ENCODE measurements at places on chromosomes 11 and 22.

- no peak for DNase-seq
Observed at GRCh38 chr22:43036282-43036829, 21.4 kb upstream of the PACSIN2 start.

DNA sequence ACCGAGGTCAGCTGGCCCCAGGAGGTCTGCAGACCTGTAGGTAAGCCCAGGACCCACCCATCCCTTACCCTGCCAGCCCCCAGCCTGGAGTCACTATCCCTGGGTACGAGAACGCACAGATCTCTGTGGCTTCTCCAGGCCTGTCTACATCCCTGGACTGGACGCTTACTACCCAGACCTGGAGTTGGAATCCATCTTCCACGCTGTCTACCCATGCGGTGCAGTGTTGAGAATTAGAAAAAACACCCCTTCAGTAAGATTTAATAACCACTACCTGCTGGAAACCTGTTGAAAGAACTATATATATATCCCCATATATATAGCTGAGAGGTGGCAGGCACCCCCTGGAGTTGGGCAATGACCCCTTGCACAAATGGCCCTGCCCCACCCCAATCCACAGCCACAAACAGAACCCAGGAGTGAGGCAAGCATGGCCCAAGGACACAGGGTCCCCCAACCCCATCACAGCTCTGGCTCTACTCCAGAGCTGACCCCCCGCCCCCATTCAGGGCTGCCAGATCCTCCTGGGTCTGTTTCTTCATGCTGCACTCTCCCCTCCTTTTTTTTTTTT, 17.7 kb upstream of the RGL4 start:
- no peak for DNase-seq

GRCh38 chr11:46755962-46756361, 36.9 kb downstream of the F2 start:
- DNase-seq, result peak; percentile 49

DNA sequence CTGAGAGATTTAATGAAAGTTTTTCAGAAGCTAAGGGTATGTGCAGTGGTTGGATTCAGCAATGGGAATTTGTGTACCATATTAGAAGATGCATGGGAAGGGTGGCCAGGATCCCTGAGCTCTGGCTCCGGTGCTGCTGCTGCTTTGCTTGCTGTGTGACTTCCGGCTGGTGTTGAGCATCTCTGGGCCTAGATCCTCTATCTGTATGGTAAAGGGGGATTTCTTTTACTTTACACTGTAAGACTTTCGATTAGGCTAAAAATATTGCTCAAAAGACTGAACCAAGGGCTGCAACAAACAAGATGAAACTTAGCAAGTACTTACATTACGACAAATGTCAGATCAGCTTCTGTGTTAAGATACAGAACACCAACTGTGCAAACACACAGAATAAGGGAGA, 39.1 kb downstream of the XRRA1 start:
- no peak for DNase-seq

DNA sequence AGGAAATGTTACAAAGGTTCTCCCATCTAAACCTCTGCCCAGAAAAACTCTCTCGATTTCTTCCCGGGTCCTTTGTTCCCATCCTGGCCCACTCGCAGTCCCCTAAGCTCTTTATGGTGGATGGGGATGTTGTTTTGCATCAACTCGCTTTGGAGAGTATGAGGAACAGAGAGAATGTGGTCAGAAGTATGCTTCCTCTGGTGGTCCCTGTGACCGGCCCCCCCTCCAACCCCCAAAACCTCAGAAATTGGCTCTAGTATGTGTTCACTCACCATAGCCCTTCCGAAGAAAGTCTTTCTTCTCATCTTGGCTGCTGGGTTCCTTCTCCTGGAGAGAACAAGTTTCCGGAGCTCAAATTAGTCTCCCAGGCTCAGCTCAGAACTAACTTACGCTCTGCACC, 54.4 kb downstream of the GRAMD1B start:
- DNase-seq, result no peak

GRCh38 chr11:279966-280705, 1.9 kb downstream of the NLRP6 start:
- DNase-seq, result no peak

DNA sequence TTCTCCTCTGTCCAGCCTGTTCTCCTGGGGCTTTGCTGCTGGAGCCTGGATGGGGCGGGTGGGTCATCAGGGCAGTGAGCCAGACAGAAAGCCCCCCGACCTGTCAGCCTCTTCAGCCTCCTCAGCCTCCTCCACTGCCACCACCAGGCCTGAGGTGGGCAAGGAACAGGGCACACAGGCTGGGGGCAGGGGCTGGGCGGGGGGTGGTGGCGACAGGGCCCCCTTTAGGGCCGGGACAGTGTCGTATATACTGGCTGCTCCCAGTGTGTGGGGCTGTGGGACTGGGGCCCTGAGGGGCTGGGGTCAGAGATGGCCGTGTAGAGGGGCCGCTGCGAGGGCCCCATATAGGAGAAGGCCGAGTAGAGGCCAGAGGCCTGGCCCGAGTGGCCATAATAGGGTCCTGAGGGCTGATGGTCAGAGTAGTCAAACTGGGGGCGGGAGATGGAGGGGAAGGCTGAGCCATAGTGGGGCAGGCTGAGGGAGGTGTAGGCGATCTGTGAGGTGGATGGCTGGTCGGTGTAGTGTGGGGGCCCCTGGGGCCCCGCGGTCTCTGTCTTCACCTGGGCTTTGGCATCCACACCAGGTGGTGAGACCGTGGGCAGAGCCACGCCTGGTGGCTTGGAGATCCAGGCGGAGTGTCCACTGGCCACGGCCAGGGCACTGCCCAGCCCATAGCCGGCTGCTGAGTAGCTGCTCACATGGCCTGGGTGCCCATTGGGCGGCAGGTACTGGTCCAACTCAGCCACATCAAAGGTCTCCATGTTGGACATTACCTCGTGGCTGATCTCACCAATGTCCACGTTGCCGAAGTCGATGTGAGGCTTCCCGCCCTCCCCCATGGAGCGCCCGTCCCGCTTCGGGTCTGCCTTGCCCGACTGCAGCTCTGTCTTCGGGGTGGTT, 10.8 kb downstream of the SOX10 start:
- no peak for DNase-seq

DNA sequence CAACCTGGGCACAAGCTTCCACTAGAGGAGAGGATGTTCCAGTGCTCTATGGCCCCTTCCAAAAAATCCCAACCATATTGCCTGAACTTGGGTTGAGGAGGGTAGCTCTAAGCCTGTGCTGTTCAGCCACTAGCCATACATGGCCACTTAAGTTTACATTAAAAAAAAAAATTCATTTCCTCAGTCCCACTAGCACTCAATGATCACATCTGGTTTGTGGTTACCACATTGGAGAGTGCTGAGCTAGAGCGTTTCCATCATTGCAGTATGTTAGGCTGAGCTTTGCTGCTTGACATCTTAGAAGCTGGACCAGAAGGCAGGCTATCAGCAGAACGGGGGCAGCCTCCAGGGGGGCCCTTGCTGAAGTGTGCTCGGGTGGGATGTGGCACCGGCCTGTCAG, 43.5 kb upstream of the CYP2D6 start:
- DNase-seq, result peak; percentile 7

DNA sequence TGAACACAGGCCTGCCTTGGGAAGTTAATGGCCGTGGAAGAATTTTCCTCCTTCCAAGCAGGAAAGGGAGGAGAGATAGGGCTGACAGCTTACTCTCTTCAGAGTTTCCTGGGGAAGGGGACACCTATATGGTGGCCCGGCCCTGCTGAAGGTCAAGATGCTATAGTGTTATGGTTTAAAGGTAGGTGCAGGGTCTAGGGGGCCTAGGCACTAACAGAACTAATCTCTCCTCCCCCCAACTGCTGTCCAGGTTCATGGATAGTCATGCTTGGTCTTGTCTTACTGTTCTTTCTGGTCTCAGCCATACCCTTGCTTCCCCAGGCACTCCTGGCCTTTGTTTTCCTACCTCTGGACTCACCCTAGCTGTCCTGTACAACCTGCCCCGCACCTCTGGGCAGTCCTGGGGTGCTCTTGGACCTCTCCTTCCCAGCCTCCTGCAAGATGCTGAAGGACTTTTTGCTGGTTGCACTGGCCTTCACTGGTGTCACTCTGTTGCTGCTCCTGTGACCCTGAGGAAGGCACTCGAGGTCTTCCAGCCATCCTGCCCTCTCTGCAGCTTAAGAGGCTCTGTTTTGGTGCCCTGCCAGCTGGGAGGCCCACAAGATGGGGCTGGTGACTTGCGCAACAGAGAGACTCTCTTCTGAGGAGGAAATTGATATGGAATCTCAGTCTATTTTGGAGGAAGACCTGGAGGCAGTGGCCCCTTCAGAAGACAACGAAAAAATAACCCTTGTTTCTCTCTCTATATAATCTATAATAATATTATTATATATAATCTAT, 17.9 kb downstream of the SEC14L3 start:
- peak; percentile 72 for DNase-seq

GRCh38 chr11:66337103-66337899, 1.1 kb upstream of the RIN1 start:
- no peak for DNase-seq

DNA sequence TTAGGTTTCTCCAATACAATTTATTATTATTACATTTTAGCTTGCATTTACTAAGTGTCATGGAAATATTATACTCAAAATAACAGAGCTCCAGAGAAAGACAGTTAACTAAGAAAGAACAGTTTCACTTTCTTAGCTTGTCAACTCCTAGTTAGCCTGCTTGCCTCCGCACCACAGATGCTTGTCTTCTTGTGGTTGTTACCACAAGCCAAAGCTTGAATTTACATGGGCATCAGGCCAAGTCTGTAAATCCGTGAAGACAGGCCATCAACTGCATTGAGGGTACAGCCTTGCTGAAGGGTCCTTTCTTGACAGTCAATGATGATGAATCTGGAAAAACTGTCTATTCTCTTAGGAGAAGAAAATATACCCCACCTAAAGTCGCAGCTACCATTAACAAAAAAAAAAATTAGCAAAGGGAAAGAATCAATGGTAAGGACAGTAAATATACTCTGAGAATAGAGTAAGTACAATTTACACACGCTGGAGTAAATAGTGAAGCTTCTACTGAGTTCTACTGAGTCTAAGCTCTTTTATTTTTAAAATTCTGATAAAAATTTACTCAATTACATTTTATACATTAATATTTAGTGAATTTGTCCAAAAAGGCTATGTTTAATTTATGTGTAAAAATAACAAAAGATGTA, 15.6 kb upstream of the DENND5A start:
- DNase-seq, result peak; percentile 68

DNA sequence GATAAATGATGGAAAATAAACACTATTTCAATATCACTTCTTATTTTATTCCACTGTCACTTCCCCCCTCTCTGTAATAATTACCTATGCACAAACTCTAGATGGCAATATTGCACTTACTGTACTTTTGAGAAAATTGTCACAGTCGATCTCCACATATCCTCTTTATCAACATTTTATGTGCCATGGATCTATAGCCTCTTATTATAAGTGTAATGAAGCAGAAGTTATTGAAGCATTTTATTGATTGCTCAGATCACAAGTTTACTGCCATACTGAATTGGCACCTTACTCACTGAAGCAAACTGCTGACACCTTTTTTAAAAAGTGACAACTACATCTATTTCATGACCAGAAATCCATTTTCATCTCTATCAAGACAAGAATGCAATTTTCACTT, 133.4 kb downstream of the DCDC1 start:
- peak; percentile 25 for DNase-seq

- DNase-seq, result peak; percentile 43
Observed at GRCh38 chr11:61771195-61771894, 18.9 kb downstream of the MYRF start.

DNA sequence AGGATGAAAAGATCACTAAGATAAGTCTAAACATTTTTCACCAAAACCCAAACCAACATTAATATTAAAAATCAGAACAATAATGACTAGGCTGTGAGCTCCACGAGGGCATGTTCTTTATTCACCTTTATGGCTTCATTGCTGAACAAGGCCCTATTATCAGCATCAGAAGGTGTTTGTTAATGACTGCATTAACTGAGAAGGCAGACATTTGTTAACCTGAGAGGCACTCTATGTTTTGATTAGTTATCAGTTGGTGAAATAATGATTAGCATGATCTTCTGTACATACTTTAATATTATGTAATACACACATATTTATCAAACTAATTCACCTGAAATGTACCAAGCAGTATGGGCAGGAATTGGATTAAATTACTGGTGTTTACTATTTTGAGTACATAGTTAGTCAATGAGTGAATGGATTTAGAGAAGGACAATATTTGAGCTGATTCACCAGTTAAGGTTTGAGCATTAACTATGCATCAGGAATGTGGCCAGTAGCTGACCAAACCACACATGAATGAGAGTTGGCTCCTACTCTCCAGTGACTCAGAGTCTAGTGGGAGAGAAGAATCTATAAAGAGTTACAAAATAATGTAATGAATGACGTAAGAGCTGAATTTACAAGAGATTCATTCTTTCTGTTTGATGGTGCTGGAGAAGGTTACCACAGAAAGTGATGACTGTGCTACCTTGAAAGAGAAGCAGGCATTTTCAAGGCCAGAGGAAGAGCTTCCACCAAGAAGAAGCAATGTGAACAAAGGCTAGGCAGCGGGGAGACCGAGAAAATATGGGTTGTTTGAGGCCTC, 6.7 kb downstream of the IL18 start:
- DNase-seq, result no peak

GRCh38 chr11:130642994-130643393, 194.5 kb downstream of the ADAMTS15 start:
- DNase-seq, result no peak

GRCh38 chr11:86068138-86068871, 579 bp downstream of the PICALM start:
- peak; percentile 51 for DNase-seq

- no peak for DNase-seq
Observed at GRCh38 chr11:126832387-126832786, 168.2 kb downstream of the KIRREL3 start.

DNA sequence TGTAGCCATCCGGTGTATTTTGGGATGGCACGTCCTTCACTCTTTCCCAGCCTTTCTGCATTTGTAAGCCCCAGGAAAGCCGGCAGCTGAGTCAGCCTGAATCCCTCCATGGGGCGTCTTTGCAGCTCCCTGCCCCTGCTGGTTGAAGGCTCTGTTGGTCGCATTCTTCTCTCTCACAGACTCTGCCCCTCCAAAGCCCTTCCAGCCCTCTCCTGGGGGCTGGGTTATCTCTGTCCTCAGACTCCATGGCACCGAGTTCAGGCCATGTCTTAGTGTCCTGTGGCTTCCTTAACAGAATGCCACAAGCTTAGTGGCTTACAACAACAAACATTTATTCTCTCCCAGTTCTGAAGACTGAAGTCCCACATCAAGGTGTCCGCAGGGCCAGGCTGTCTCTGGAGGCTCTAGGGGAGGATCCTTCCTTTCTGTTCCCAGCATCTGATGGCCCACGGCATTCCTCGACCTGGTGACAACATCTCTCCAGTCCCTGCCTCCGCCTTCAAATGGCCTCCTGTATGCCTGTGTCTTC, 62.2 kb downstream of the BCR start:
- DNase-seq, result no peak

GRCh38 chr22:43164636-43165035, 13.3 kb downstream of the TSPO start:
- peak; percentile 38 for DNase-seq

DNA sequence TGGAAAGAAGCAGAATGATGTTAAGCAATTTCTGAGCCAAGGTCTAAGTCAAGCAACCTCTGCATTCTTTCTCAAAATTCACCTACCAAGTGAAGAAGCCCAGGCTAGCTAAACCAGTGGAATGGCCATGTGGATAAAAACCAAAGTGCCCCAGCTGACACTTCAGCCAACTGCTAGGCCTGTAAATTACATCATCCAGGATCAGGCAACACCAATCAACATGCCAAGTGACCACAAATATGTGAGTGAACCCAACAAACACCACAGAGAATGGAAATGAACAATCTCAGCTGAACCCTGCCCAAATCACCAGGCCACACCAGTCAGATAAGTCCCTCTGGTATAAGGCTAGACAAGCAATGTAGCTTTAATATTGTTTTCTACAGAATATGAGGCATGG, 25.1 kb upstream of the FJX1 start:
- no peak for DNase-seq

- no peak for DNase-seq
Observed at GRCh38 chr11:35152575-35152974, 13.6 kb downstream of the CD44 start.
